Activated naive CD4-positive, alpha-beta T cell (primary cell): ENCODE measurements at places on chromosomes 4 and X.
A peak's percentile ranks its signal among the peaks of the same experiment; 100 is the strongest.

DNA sequence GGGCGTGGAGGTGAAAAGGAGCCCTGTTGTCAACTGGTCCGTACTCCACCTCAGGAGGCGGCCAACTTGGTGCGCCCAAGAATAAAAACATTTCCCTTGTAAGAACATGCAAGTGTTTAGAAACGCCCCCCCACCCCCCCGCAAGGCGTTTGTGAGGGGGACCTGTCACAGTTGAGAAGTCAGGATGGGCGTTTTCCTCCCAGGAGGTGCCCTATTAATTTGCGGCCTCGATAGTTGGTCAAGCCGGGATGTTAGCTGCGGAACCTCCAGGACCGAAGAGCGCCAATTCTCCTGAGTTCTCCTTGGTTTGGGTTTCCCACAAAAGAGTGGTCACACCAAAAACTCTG lies 651 bp upstream of the SAP30 start:
- peak; percentile 64 for DNase-seq

DNA sequence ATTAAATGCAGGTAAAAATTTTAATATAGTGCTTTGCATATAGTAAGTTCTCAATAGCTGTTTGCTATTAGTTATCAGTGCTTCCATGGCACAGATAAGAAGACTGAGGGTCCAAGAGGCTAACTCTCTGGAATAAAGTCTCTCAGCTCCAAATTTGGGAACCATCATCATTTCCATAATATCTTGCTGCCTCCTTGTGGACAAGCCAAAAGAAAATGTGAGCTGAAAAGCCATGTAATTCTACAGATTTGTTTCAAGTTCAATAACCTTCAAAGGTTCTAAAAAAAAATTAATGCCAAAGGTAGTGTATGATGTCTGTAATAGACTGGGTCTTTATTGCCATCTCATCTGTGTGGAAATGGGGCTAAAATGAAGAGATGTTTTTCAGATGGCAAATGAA lies 136.9 kb upstream of the VCX start:
- DNase-seq, result no peak

- no peak for DNase-seq
Observed at GRCh38 chrX:72105436-72105835, 26.3 kb downstream of the RTL5 start.

DNA sequence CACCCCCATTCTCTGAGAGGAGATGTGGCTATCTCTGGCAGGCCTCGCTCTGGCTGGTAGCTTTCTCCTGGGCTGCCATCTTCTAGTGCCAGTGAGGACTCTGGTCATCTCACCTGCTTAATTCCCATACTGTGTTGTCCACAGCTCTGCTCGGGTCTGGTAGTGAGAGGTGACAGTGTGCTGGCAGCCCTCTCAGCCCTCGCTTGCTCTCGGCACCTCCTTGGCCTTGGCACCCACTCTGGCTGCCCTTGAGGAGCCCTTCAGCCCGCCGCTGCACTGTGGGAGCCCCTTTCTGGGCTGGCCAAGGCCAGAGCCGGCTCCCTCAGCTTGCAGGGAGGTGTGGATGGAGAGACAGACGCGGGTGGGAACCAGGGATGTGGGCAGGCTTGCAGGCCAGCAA lies 52.7 kb downstream of the CPLX1 start:
- DNase-seq, result no peak

GRCh38 chr4:1593881-1594345 lies 90.2 kb downstream of the FAM53A start:
- DNase-seq, result no peak

DNA sequence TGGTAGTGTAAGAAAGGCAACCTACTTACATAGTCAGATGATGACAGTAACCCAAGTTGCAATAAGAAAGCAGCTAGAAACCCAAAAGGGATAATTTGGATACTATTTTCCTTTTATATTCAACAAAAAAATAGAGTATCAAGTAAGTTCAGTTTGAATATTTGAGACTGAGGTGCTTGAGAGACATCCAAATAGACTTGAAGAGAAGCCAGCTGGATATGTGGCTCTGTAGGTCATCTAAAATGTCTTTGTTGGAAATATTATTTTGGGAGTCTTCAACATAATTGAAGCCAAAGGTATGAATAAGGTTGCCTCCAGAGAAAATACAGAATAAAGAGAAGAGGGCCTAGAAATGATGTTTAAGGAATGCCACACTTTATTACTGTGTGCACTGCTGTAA lies 438.2 kb upstream of the DIAPH2 start:
- DNase-seq, result no peak

- no peak for DNase-seq
Observed at GRCh38 chr4:163688856-163689255, 194.4 kb downstream of the TMA16 start.

GRCh38 chrX:150902434-150903109 lies 4.1 kb upstream of the CD99L2 start:
- DNase-seq, result no peak

DNA sequence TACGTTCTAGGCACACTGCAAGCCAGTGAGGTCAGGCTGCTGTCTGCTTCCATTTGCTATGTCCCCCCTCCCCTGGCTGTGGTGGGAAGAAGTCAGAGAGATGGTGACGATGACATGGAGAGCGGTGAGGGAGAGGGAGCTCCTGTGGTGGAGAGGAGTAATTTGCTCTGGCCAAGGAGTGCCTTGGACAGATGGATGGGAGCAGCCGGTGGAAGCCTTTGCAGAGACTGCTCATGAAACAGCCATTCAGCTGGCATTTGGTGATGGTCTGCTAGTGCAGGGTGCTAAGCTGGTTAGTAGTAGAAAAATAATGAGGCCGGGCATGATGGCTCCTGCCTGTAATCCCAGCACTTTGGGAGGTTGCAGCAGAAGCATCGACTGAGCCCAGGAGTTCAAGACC lies 124.1 kb downstream of the FHDC1 start:
- DNase-seq, result no peak

GRCh38 chr4:21678711-21679110 lies 269.9 kb downstream of the KCNIP4 start:
- no peak for DNase-seq

DNA sequence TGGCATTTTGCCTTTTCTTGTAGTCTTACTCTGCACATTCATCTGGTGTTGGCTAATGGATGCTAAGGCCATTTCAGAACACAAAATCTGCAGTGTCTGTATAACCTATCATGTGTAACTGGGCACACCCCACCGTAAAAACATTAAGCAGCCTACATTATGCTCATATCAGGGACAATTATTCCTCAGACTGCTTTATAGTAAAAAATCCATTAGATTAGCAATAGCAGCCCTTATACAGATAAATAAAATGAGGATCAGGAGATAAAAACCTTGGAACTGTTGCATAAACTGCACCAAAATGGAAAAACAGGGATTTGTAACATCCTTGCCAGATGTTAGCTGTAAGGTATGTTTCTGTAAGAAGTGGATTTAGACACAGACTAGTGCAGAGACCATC lies 288.8 kb downstream of the HS3ST1 start:
- no peak for DNase-seq

GRCh38 chr4:25632135-25632534 lies 23.5 kb upstream of the SLC34A2 start:
- no peak for DNase-seq

- DNase-seq, result no peak
Observed at GRCh38 chr4:183369073-183369472, 46.8 kb upstream of the CLDN24 start.

DNA sequence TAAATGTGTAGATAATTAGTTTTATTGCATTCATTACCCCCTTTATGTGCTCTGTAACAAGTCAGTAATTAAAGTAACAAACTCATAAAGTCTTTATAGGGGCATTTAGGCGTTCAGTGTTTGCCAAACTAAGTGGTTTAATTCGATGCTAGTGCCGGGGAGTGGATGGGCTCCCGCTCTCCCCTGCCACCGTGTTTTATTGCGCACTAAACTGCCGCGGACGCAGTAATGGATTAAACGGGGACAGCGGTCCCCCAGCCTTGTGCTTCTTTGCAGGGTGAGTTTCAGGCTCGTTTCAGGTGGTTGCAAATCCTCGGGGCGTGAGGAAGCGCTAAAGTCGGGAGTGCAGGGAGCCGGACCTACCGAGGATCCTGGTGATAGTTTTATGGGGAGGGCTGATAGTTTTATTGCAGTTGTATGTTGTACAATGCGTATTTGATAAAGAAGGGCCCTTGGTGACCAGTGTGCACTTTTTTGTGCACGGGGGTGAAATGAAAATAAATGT lies 1.6 kb upstream of the PHOX2B start:
- no peak for DNase-seq

GRCh38 chr4:97910005-97910404 lies 233.3 kb downstream of the STPG2 start:
- DNase-seq, result no peak

- no peak for DNase-seq
Observed at GRCh38 chr4:163300445-163300844, 32.0 kb downstream of the NPY1R start.

DNA sequence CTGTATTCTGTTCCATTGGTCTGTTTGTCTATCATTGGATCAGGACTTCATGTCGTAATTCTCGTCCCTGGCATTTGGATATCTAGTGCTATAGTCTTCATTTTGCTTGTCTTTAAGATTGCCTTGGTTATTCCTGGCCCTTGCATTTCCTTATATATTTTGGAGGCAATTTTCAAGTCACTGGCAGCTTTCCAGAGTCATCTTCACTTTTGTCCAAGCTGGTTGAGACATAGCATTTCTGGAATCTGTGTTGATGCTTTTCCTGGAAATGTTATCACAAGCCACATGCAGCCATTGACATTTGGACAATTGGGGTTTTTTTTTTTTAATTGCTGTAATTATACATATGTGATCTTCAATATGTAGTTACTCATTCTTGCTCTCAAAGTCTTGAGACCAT lies 45.2 kb upstream of the HGFAC start:
- no peak for DNase-seq

- no peak for DNase-seq
Observed at GRCh38 chr4:20454515-20454914, 202.8 kb downstream of the SLIT2 start.

- DNase-seq, result no peak
Observed at GRCh38 chr4:12889054-12889453, 595.1 kb downstream of the RAB28 start.

DNA sequence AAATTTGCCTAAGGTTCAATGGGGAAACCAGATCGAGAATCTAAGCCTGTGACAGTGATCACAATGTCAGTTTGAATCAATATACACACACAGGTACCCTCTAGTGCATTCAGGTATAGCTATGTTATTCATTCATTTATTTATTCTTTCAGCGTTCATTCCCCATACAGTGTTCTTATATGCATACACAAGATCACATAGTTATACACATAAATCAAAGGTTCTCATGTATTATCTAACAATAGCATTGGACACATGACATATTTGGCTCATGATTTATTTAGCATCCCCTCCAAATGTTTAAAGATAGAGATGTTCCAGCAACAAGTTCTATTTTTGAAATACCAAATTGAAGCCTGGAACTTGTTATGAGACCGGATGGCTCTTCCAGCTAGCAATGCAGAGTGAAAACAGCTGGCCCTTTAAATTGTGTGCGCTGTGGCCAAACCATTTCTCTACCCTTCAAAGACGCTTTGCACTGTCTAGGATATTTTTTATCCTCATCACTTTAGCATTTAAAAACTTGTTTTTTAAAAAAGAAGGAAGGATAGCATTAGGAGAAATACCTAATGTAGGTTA lies 131.0 kb downstream of the ATXN3L start:
- DNase-seq, result no peak

DNA sequence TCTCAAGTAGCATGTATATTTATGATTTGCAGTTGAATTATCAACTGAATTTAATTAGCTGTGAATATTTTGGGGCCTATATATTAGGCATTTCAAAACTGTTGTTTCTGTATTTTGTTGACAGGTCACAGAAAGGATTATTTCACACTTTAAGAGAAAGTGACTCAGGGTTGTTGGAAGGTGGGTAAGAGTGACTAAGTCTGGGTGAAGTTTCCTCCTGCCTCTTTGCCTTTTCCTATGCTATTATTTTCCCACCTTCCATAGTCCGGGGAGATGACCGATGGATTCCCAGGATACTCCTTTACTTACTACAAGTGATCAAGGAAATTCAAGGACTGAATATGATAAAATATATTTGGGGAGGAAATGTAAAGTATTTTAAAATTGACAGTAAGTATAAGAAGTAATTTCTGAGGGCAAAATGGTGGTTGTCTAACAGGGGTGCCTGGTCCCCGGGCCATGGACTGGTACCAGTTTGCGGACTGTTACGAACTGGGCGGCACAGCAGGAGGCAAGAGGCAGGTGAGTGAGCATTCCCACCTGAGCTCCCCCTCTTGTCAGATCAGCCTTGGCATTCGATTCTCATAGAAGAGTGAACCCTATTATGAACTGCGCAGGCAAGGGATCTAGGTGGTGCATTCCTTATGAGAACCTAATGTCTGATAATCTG lies 175.5 kb upstream of the GPRIN3 start:
- DNase-seq, result no peak
